ENCODE measurements at places on chromosomes 5 and 9.

DNA sequence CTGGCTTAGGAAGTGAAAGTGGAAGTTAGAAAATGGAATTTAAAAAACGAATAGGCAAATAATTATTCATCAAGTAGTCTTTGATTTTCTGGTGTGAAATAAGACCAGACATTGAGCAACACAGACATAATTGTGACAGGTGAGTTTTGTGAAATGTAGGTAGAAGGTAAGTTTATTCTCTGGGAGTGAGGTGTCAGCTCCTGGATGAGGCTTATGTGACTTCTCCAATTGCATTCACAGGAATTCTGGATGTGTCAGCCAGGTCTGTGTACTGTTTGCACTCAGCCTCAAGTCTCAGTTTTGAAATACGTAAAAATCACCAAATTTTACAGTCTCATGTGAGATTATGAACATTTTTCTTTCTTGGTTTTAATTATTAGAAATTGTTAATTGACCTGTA is 537.6 kb downstream of the CETN3 start:
- no peak for DNase-seq

- DNase-seq = no peak
These were observed 56.7 kb downstream of the LRSAM1 start for GRCh38 chr9:127507751-127508648.

- DNase-seq = no peak
These were observed 61.1 kb upstream of the EQTN start for GRCh38 chr9:27358007-27358406.

DNA sequence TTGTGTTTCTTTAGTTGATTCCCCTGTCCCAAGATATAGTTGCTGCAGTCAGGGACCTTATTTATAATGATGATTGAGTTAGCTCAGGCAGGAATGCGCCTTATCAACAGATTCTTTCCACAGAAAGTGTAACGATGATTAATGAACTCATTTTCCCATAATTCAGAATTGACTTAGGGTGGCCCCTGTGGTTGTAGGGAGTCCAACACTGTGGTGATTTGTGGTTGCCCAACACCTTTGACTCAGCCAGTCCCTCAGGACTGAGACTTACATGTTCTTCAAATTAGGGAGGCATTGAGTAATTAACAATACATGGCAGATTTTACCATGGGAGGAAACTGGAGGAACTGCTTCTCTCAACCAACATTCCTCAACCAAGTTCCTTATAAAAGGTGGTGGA is 221.9 kb downstream of the GABRG2 start:
- DNase-seq = no peak

DNA sequence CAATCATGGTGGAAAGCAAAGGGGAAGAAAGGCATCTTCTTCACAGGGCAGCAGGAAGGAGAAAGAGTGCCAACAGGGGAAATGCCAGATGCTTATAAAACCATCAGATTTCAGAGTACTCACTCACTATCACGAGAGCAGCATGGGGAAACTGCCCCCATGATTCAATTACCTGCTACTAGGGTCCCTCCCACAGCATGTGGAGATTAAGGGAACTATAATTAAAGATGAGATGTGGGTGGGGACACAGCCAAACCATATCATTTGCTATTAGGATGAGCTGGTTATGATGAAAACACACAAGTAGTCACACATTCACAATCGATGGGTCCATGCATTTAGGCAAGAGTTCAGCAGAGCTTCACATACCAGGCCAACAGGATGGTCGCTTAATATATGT is 469.0 kb downstream of the PDE4D start:
- DNase-seq = no peak

- DNase-seq = no peak
These were observed 43.6 kb upstream of the IPPK start for GRCh38 chr9:92713528-92713927.

DNA sequence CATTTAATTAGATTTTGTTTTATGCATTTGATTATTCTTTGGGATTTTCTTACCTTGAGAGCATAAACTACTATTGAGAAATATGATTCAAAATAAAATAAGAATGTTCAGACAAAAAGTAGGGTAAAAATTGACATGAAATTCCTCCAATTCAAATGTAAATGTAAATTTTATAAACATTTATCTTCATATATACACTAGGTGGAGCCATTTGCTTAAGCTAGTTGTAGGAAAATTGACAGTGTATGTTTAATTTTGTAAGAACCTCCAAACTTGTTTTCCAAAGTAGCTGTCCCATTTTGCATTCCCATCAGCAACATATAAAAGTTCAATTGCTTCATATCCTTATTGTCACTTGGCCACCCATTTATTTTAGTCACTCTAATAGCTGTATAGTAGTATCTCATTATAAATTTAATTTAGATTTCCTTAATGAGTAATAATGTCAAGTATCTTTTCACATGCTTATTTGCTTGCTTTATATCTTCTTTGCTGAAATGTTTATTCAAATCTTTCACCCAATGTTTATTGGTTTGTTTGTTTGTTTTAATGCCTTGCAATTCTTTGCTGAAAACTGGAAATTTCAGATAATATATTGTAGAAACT is 37.6 kb upstream of the SLCO6A1 start:
- no peak for DNase-seq

DNA sequence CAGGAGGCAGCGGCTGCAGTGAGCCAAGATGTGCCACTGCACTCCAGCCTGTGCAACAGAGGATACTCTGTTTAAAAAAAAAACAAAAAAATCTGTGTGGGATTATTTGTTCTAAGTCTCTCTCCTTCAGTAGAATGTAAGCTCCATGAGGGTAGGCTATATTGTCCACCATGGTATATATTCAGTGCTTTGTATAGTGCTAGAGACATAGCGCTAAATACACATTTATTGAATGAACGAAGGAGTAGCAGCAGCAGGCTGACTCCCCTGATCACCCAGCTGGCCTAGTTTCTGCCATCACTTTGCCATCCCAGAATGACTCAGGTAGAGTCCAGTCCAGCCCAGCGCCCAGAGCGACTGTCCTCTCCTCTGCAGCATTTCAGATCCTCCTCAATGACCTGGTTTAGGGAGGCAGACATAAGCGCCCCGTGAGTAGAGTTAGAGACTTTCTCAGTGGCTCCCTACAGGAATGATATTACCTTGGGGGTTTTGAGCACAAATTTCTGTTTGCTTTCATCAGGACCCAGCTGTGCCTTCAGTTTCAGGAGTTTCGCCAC is 716 bp downstream of the HARS1 start:
- DNase-seq = no peak

GRCh38 chr9:91896513-91897121 is 53.4 kb downstream of the ROR2 start:
- peak; percentile 58 for DNase-seq

GRCh38 chr9:87390361-87390760 is 107.3 kb upstream of the DAPK1 start:
- DNase-seq = no peak

DNA sequence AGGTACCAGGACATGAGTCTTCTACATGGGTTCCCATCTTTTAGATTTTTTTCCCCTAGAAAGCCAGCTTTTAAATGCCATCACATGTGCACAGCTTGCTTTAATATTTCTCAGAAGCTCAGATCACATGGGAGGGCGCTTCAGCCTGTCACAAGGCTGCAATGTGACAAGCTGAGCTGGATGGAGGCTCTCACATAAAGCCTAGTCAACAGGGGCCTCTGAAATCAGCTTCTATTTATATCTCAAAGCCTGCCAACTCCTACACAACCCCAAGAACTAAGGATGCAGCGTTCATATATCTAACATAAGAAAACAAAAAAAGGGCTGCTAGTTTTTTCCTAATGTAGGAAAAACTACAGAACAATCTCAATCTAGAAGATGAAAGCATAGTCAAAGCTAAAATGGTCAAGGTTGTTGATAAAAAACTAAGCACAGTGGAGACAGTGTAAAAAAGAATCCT is 2.3 kb downstream of the ZFAND5 start:
- peak; percentile 42 for DNase-seq

DNA sequence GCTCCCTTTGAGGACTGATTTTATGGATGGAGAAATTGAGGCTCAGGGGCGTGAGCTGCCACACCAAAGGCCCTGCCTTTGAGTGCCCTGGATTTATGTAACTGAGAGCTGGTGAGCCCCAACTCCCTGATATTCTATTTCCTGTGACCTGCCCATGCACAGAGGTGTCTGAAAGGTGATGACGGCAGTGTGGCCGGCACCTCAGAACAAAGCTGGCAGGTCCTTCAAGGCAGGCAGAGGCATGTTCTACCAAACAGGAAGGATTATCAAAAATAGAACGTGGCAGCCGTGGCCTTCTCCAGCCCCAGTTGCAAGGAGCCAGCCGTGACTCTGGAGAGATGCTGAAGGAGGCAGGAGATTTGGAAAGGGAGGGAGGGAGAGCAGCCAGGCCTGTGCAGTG is 36.2 kb downstream of the INSYN2B start:
- DNase-seq = no peak

DNA sequence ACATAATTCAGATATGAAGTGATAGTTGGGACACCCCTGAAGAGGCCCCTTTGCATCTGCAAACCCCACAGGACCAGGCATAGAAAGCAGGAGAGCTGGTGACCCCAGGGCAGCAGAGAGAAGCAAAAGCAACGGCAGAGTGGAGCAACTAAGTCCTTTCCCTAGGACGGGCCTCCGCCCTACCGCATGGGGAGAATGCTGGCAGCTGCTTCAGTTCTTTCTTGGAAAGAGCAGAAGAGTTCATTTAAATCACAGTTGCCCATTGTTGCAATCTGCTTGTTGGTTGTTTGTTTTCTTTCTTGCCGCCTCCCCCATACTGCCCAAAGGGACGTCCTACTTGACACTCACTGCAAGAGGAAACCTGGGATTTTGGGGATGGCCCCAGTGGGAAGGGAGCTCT is 126.2 kb downstream of the ADAMTS16 start:
- peak; percentile 10 for DNase-seq

DNA sequence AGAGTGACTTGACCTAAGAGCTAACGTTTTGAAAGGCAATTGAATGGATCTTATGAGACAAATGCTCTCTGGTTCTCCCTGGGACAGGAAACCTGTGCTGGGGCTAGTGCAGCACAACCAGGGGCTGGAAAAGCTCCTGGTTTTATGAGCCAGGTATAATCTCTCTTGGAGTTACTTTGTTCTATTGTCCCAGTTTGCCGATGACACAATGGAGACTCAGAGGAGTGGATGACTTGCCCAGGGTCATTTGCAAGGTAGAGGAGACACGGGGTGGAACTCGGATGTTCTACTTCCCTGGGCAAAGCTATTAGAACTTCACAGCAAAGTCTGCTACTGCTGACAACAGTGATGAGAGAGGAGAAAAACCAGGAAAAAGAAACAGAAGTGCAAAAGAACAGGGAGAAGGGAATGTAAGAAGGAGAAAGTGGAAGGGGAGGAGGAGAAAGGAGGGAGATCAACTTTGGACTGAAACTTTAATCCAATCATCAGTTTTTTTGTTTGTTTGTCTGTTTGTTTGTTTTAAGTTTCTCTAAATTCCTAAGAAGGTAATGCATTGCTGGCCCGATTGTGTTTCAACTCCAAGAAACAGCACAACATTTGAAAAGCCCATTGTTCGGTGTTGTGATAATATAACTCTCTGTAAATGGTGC is 7.4 kb upstream of the GSN start:
- no peak for DNase-seq

GRCh38 chr5:135444360-135444759 is 2.8 kb downstream of the DCANP1 start:
- no peak for DNase-seq

DNA sequence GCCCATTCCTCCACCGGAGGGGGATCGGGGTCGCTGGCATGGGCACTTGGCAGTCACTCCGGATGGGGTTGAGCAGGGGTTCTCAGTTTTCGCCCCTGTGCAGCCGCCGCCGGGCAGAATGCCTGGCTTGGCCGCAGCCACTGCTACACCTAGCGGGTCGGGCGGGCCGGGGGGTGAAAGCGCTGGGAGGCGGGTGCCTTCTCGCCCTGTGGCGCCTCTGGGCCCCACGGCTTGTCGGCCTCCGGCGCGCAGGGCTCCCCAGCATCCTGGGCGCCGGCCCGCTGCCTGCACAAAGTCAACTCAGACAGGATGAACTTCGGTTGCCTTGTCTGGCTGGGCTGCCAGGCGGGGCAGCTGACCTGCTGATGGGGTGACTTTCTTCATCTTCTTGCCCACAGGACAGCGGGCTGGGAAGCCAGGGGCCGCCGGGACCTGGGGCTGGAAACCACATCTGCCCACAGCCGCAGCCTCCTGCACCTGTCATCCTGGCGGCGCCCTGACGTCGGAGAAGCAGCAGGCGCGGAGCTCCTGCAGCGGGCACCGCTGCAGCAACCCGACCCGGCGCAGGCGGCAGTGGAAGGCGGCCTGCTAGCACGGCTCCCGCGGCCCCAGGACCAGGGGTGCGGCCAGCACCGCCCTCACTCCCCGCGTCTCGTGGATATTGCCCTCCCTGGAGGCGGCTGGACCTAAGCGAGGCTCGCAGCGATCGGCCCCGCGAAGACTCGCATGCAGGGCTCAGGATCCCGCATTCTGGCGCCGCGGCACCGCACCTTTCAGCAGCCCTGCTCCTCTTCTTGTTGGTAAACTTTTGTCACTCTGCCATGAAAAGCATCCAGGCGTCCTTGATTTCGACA is 1.3 kb upstream of the ANKRD18A start:
- peak; percentile 62 for DNase-seq

DNA sequence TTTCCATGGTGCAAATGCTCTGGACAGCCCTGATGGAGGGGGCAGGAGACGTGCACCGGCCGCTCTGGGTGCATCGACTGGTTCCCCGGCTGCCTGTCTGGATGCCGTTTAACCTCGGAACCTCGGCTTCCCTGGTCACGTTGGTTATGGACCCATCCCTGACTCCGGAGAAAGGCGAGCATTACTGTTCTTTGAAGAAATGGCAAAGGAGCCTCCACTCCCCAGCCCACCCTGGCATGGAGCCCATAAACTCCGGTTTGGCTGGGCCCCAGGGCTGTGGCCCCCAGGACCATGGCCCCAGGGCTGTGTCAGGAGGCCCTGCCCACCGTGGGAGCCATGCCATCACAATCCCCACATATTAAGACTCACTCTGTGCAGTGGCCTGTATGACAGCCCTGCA is 28.9 kb downstream of the DBH start:
- DNase-seq = no peak

DNA sequence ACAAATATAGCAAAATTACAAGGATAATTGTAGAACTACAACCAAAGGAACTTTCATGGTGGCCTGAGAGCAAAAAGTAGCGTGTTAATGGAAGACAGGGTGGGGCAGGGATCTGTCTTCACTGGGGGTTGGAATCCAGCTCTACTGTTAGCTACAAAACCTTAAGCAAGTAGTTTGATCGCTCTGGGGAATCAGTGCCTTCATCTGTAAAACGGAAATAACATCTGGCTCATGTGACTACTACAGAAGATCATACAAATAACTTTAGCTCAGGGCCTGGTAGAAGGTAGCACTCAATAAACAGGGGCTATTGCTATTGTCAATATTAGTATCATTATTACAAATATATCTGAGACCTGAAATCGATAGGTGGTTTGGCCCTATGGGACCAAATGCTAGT is 40.4 kb downstream of the ZNF608 start:
- no peak for DNase-seq

DNA sequence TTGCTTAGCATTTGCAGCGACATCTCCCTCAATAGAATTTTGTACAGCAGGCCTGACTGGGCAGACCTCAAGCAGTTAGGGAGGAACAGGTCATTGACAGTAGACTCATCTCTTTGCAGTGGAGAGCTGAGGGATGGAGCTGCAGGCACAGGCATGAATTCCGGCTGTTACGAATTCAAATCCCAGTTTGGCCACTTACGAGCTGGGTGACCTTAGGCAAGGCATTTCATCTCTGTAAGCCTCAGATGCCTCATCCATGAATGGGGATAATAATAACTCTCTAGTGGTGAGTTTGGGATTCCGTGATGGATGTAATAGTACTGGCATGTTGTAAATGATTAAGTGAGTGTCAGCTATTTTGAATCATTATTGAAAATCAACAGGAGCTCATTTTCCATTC is 195.3 kb downstream of the SEMA6A start:
- DNase-seq = no peak

GRCh38 chr5:41416336-41416735 is 94.1 kb downstream of the PLCXD3 start:
- DNase-seq = no peak
